ENCODE measurements at places on chromosomes 6 and 20.

DNA sequence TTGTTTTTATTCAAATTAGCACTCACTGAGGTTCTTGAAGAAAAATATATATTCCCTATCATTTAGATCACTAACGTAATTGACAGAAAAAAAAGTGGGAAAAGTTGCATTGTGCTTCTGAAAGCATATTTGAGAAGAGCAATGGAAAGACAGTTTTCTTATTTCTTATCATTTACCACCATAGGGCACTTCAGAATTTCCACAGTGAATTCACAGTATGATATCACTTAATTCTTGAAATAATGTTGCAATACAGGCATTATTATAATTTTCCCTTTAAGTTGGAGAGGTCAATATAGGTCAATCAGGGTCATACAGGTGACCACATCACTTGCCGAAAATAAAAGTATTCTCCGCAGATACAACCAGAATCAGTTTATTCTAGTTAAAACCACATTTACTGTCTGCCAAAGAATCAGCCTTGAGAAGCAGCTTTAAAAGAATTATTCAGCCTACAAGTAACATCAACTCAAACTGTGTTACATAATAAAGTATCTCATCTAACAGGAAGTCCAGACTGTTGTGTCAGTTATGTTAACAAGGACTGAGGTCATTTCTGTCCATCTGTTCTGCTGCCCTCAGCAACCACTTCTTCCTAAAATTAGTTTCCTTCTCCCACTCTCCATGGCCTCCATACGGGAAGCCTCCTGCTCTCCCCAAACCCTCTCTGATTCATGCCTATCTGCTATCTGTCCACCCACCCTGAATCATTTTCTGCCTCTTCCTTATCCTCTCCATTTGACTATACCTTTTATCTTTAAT is 121.2 kb downstream of the SIM1 start:
- DNase-seq = no peak

- peak; percentile 16 for DNase-seq
Observed at GRCh38 chr6:56843476-56844349, 111.2 kb upstream of the BEND6 start.

GRCh38 chr6:69279805-69280204 is 517.0 kb downstream of the LMBRD1 start:
- no peak for DNase-seq

DNA sequence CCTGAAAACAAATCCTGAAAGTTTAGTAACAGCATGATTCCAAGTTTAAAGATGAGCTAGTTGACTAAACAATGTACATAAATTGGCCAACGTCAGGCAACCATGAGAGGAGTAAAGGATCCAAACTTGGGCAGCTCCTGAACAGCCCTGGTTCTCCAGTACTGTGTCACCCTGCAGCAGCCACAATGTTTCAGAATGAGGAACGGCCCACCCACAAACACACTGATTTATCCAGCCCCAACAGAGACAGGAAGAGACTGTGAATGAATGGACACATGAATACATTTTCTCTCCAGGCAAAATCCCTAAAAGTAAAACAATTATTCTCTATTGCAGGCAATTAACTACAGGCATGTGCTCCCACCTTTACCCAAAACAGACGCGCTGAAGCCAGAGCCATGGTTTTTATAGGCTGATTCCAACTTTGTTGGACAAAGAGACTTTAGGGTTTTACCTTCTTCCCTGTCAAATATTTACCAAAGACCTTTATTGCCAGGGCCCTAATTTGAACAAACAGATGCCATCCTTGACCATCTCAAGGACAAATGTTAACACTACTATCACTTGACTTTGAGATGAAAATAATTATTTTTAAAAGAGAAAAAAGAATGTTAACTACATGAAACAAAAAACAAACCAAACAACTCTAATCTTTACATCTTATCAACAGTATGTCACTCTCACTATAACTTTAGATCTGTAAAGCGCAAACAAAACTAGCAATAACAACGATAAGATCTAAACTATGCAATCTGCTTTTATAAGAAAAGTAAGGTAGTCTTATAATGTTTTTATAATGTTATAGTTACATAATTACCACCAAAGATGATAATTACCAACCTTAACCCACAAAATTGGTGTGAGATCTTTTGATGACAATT is 22.9 kb downstream of the CNKSR3 start:
- DNase-seq = no peak

DNA sequence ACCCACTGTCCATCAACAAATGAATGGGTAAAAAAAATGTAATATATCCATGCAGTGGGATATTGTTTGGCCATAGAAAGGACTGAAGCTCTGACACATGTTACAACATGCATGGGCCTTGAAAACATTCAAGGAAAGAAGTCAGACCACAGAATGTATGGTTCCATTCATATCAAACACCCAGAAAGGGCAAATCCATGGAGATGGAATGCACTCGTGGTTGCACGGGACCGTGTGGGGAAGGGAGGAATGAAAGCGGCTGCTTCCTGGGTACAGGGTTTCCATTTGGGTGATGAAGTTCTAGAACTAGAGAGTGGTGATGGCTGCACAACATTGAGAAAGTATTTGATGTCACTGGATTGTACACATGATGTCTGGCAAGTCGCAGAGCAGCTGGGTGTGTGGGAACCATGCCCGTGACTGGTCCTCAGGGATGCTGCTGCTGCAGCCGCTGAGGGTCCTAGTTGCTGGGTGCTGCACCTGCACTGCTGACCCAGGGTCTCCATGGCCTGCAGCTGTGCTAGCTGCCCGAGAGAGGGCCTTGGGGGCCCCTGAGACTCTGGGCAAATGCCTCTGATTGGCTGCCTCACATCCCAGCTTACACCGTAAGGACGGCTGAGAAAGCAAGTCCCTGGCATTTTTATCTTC is 220.3 kb downstream of the NRN1 start:
- no peak for DNase-seq

All from stimulated activated CD4-positive, alpha-beta T cell treated with anti-CD3 and anti-CD28 coated beads, Interleukin-1b, Interleukin-23, amount 100 ng/mL, for 1 hour (primary cell).